MCF 10A (cell line): ENCODE measurements at places on chromosomes 7 and 10.

- peak; percentile 49 for DNase-seq
These were observed 334.1 kb upstream of the TPK1 start for GRCh38 chr7:145169908-145170307.

DNA sequence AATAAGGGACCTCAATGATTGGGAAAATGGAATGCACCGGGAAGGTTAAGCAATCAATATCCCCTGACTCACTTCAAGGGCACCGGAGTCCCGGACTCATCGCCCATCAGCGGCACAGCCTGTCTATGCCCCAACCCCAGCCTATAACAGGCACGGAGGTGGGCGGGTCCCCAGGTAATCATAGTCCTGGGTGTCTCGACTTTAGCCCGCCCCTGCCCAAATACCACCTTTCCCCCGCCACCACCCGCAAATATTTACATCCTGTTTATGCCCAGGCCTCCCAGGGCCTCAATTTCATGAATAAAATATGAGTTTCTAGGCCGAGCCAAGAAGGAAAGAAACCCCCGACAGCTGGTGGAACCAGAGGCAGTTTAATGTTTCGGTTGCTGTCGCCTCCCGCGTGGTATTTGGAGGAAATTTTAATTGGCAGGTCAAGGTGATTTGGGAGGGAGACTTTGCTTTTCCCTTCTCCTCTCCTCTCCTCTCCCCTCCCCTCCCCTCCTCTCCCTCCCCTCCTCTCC lies 15.6 kb upstream of the RFC2 start:
- peak; percentile 68 for DNase-seq

- DNase-seq, result no peak
These were observed 35.6 kb upstream of the INSIG1 start for GRCh38 chr7:155262031-155262430.

DNA sequence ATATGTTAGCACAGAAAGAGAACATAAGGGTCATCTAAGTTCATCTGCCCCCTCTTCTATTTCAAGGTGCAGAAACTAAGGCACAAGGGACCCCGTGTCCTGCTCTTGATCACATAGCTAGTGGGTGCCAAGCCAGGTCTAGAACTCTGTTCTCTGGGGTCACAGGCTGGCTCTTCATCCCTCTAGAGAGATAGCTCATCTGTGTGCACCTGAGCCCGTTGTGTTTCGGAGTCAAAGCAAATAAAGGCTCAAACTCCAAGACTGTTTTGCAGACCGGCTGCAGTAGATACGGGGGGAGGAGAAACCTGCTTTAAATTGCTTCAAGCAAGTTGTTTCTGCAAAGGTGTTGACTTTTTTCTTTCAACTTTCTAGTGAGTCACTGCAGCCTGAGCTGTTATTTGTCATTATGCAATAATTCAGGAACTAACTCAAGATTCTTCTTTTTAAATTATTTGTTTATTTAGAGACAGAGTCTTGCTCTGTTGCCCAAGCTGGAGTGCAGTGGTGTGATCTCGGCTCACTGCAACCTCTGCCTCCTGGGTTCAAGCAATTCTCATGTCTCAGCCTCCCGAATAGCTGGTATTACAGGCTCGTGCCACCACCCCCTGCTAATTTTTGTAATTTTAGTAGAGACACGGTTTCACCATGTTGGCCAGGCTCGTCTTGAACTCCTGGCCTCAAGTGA lies 6.5 kb downstream of the BLVRA start:
- DNase-seq, result peak; percentile 87

- DNase-seq, result no peak
These were observed 662.0 kb upstream of the FOXK1 start for GRCh38 chr7:4020086-4020485.

DNA sequence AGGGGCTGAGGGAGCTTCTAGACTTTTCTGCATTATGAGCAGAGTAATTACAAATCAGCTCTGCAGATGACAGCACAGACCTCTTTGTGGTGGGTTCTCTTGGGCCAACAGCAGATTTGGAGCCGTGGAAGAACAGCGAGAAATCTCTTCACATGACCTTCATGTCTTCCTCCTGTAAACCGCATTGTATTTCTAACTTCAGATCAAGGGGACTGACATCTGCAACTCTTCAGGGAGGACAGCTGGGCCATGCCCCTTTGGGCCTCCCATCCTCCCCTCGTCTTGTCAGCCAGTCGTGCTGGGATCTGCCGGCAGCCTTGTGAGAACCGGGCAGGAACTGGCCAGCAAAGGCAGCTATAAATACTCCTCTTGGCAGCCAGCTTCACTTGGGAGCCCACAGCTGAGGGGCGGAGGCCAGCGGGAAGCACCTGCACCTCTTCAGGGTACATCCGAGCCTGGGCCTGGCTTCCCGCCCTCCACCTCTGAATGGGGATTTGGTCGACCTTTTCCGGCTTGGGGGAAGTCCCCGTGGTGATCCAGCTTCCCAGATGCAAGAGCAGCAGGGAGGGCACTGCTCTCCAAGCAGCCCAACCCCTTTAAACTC lies 54.7 kb downstream of the STEAP1B start:
- peak; percentile 42 for DNase-seq

- DNase-seq, result peak; percentile 91
These were observed at the start of gene SVIL for GRCh38 chr10:29634764-29635625. SVIL (minus strand) TSS chr10:29634971; CDS start chr10:29555058, 79,913 bp downstream.

- no peak for DNase-seq
These were observed 111.2 kb downstream of the SAMD9 start for GRCh38 chr7:93006480-93007095.

GRCh38 chr7:7434329-7434728 lies 101.3 kb downstream of the COL28A1 start:
- no peak for DNase-seq

DNA sequence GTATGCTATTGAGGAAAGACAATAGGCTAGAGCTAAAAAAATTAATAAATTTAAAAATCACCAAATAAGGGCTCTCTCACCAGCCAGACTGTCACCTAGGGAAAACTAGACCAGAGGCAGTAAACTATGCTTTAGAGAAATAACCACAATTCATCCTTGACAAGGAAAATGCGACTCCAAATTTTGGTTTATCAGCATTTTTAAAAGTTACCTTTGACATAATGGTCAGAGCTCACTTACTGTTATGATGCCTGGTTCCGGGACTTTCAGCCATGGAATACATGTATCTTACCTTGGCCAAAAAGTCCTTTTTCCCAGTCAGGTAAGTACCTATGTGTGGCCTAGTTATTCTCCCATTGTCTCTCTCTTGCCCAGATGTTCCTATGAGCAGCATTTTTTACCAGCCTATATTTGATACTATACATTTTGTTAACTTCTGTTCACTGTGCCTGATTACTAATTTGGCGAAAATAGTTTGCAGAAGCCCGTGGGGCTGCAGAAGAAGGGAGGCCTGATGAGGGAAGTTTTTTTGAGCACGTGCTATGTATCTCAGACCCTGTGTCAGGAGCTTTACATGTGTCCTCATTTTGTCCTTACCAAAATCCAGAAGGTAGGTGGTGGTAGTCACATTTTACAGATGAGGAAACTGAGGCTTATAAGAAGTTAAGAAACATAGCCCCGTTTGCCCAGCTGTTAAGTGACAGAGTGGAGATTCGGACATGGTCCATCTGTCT lies 149.7 kb downstream of the CELF2 start:
- no peak for DNase-seq

- no peak for DNase-seq
These were observed 39.2 kb upstream of the MKLN1 start for GRCh38 chr7:131288450-131288849.

DNA sequence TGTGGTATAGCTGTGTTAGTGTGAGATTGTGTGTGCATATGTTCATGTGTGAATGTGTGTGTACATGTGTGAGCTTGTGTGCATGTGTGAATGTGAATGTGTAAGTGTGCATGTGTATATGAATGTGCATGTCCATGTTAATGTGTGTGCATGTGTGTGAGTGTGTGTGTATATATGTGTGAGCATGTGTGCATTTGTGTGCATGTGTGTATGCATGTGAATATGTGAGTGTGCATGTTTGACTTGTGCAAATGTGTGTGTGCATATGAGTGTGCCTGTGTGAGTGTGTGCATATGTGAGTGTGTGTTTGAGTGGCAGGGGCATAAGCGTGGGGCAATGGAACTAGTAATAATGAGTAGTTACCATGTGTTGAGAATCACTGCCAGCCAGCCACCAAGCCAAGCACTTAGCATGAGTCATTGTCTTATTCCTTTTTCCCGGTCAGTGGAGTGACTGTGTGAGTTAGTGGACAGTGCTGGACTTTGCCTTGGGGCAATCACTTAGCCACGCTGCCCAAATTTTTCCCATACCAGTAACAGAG lies 46.3 kb upstream of the SHH start:
- peak; percentile 82 for DNase-seq

GRCh38 chr7:93461350-93461749 lies 113.2 kb downstream of the CALCR start:
- peak; percentile 3 for DNase-seq

- DNase-seq, result no peak
These were observed 121.6 kb downstream of the SPAG6 start for GRCh38 chr10:22466763-22467334.

DNA sequence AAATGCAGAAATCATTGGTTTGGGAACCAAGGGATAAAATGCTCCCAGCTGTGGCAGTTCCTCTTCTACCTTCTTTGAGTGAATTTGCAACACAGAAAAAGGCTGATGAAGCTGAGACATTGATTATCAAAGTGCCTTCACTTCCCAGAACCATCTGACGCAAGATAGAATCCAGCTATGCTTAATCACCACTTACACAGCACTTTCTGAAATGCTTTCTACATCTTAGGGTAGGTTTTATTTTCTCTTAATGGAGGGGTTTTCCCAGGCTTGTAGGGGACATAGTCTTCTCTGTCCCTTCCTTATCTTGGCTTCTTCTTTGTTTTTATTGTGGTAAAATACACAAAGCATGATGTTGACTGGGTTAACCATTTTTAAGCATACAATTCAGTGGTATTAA lies 332.6 kb upstream of the ZNF32 start:
- no peak for DNase-seq

GRCh38 chr10:116133634-116134033 lies 139.4 kb downstream of the GFRA1 start:
- DNase-seq, result no peak

DNA sequence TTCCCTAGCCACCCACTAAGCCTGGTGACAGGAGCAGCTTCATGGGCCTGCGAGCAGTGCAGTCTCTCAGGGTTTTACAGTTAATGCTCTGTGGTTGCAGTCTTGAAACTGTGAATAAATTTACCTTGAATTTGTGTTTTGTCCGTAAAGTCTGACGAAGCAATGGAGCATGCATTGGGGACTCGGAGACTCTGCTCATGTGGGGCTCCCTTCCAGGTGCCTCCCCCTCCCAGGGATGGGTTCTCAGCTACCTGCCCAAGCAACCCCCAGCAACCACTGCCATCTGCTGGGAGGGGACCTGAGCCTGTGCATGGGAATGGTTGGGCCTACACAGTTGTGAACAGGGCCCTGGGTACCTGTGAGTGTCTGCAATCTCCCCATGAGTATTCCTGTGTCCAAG lies 36.3 kb upstream of the IKZF1 start:
- no peak for DNase-seq

- DNase-seq, result no peak
These were observed 26.5 kb upstream of the FHIP2A start for GRCh38 chr10:114795039-114795438.

DNA sequence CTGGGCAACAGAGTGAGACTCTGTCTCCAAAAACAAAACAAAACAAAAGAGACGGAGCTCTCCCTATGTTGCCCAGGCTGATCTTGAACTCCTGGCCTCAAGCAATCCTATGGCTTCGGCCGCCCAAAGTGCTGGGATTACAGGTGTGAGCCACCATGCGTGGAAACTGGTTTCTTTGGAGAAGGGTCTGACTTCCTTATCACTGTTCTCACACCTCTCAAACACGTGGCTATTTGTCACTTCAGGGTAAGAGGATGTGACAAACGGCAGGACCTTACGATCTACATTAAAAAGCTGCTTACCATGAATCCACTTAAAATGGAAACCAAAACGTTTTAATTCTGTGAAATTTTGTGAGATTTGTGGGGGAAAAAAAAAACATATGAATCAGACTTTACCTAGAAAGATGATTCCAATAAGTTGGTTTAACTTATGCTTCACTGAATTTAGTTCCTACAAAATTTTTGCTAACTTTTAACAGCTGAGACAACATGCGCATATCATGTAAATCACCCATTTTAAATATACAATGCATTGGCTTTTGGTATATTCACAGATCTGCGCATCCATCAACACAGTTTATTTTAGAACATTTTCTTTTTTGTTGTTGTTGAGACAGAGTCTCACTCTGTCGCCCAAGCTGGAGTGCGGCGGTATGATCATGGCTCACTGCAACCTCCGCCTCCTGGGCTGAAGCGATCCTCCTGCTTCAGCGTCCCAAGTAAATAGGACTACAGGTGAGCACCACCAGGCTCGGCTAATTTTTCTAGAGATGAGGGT lies 18.7 kb upstream of the FOXK1 start:
- no peak for DNase-seq

DNA sequence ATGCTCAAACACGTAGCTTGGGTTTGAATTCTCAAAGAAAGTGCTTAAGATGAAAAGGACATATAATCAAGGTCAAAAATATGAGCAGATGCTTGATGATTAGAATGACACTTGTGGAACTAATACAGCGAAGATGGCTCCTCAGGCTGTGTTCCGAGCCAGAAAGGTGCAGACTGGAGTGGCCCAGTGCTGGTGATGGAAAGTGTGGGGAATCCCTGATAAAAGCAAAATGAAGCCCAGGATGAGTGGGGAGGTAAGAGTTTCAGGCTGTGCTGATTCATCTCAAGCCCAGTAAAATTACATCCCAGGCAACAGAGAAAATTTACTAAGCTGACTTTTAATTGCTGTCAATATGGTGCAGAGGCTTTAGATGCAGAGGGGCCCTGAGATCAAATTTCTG lies 77.8 kb upstream of the IKZF1 start:
- no peak for DNase-seq

GRCh38 chr10:91313-91712 lies 42.2 kb upstream of the TUBB8 start:
- DNase-seq, result no peak

DNA sequence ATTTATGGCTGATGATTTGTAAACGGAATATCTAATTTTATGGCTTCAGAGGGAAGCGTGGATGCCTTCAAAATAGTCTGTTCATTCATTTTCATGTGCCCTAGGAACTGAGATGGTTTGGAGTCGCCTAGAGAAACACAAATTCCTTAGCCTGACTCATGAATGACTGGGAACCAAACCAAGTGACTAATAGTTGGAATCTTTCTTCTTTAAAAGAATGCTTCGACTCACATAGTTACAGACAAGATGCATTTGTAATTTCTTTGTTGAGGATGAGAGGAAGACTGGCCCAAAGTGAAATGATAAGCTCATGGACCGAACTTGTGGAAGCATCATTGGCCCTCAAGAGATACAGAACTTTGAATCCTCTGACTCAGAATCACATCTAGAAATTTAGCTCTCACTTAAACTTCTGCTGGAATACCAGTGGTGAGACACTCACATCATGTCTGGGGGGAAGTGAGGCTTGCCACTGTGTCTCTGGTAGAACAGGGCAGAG lies 1107.2 kb downstream of the NRG3 start:
- DNase-seq, result peak; percentile 84

- DNase-seq, result peak; percentile 69
These were observed 63.7 kb upstream of the LAMB4 start for GRCh38 chr7:108193594-108194498.

DNA sequence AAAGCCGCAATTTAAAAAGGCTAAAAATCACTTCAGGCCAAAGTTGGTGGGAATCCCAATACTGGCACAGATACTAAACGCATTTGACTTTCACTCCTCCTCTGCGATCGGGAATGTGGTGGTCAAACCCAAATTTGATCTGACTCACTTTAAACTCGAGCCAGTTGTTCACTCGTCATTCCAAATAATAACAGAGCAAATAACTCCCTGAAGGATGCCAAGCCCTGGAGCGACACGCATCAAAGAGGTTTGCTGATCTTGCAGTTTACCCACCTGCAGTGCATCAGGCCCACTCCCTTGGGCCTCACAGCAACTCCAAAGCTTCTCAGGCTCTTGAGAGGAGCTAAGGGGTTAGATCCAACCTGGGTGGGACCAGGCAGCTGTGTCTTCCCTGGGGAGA lies 12.2 kb downstream of the PTN start:
- DNase-seq, result no peak
